ENCODE measurements at places on chromosomes 2 and 18. TPM values are rescaled to one million over a fixed set of nuclear protein-coding genes. Genes with fewer than 3 reads are reported as not detected.

The SMAD7 gene
- polyA plus RNA-seq = 20.0 TPM

GRCh38 chr18:24801001-24801400 is 340.6 kb downstream of the HRH4 start:
- no peak for DNase-seq

DNA sequence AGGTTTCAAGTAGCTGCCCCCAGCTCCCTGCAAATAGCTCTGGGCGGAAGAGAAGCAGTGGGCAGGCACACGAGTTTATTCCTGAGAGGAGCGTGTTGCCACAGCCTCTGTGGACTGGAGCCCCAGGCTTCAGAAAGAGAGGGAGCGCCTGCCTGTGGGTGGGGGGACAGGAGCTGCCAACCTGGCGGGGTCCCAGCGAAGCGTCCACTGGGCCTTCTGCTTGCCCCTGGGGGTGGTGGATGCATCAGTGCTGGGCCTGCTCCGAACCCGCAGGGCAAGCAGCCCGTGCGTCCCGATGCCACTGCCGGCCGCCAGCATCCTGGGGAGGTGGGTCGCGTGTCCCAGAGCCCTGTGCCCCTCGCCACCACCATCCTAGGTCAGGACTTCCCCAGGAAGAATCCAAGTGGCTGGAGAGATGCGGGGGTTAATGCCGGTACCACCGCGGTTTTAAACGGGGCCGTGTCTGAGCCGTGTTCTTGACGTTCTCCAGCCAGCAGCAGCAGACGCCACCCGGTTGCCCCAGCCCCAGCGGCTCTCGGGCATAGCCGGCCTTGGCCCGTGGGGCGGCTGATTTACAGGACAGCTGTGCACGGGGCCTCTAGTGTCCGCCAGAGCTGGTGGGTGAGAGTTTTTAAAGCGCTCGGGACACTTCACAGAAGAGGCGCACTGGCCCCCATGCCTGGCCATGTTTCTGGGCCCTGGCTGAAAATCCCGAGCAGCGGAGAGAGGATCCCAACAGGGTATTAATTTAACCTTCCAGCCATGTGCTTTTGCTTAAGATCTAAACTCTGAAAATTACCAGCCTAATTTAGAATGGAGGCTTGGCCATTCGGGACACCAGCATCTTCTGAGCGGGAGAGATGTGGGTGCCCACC is 84.7 kb downstream of the NFATC1 start:
- DNase-seq = no peak

The SIX2 gene
- polyA plus RNA-seq = 0.76 TPM

DNA sequence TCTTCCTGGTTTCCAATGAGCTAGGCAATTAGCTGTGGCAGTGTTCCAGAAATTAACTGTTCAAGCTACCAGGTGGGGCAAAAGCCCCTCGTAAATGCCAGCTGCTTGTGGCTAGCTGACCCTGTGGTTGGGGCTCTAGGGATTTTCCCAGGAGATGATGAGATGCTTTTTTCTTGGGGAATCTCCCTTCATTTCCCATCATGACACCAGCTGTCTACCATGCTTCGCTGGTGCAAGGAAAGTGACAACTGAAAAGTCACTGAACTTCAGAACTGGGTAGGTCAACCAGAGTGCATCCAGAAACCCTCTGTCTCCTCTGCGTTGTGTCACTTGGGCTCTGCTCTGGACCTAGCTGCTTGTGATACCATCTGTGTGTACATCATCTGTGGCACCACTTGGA is 386.5 kb upstream of the DCC start:
- no peak for DNase-seq

The AKAIN1 gene
- polyA plus RNA-seq = not detected

DNA sequence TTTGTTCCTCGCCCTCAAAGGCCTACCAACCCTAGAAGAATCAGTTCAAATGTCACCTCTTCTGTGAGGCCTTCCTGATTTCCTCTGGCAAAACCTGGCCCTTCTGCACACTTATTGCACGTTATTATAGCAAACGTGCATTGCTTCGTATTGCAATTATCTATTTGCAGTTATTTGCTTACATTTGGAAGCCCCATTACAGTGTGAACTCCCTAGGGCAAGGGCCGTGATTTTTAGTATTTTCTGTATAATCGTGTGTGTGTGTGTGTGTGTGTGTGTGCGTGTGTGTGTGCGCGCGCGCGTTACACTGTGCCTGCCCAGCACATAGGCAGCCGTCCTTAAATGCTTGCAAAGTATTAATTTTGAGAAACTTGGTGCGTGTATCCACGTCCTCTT is 460 bp upstream of the SEMA4F start:
- DNase-seq = peak; percentile 28

The TMEM163 gene
- polyA plus RNA-seq = not detected

GRCh38 chr2:104368089-104368488 is 485.8 kb upstream of the POU3F3 start:
- no peak for DNase-seq

- DNase-seq = no peak
Observed at GRCh38 chr2:80300954-80301353, 3.6 kb downstream of the LRRTM1 start.

GRCh38 chr2:143030127-143030526 is 99.1 kb upstream of the ARHGAP15 start:
- DNase-seq = no peak

DNA sequence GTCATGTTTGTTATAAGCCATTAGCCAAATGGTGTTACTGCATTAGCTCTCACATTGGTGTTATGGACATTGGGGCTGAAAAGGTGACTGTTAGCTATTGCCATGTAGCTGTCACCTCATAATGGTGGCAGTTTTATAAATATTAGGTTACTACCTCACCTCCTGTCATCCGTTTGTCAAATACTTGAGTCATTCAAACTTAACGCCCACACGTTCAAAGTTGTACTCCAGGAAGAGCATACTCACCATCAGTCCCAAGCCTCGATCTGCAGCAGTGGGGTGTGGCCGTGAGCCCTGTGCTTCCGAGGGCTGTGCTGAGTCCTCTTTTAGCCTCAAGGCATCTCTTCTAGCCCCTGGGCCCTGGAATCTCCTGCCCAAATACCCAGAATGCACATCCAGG is 87.3 kb downstream of the PDK1 start:
- DNase-seq = no peak

GRCh38 chr18:52401236-52401635 is 61.2 kb downstream of the DCC start:
- DNase-seq = no peak

GRCh38 chr2:117086174-117086942 is 728.1 kb upstream of the DDX18 start:
- no peak for DNase-seq

- DNase-seq = no peak
Observed at GRCh38 chr2:31980674-31981356, 30.0 kb downstream of the MEMO1 start.

The RGPD3 gene
- polyA plus RNA-seq = 0.05 TPM

- DNase-seq = no peak
Observed at GRCh38 chr2:110818767-110819481, 86.6 kb downstream of the ACOXL start.

DNA sequence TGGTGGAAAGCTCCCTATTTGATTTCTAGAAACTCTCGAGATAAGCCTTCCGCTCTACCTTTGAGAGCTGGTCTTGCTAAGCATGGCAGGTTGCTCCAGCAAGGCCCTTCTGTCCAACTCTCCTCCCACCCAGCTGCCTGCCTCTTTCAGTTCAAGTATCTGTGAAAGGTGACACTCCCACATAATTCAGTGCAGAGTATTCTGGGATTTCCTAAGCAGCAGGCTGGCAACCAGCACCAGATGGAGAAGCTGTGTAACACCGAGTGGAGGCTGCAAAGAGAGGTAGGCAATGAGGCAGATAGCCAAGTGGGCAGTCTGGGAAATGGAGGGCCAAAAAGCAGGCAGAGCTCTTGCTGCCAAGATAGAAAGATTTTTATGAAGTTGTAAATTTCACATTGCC is 88.4 kb upstream of the CAVIN2 start:
- DNase-seq = no peak

GRCh38 chr18:9260388-9261380 is 73.9 kb upstream of the TWSG1 start:
- DNase-seq = no peak

DNA sequence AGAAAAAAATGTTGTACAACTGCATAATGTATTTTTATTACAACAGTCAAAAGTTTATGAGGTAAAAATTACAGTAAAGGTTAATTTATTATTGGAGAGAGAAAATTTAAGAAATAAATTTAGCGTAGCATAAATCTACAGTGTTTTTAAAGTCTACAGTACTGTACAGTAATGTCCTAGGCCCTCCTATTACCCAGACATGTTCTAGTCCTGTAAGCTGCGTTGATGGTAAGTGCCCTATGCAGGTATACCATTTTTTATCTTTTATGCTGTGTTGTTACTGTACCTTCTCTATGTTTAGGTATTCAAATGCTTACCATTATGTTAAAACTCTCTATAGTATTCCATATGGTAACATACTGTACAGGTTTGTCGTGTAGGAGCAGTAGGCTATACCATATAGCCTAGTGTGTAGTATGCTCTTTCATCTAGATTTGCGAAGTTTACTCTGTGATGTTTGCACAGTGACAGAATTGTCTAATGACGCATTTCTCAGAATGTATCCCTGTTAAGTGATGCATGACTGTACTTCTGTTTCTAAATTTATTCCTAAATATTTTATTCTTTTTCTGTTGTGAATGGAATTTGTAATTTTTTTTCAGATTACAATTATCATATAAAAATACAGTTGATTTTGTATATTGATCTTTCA is 24.5 kb downstream of the ABI2 start:
- DNase-seq = no peak

- no peak for DNase-seq
Observed at GRCh38 chr2:202109737-202110184, 36.7 kb downstream of the KIAA2012 start.

The SKOR2 gene
- not detected for polyA plus RNA-seq

The KCNS3 gene
- 0.05 TPM for polyA plus RNA-seq

- DNase-seq = no peak
Observed at GRCh38 chr2:3612639-3613523, 18.0 kb downstream of the COLEC11 start.

GRCh38 chr2:227106845-227107759 is 56.9 kb downstream of the COL4A4 start:
- DNase-seq = peak; percentile 45

- no peak for DNase-seq
Observed at GRCh38 chr18:26386002-26386401, 159.8 kb downstream of the TAF4B start.

GRCh38 chr2:27973592-27973991 is 83.1 kb downstream of the BABAM2 start:
- DNase-seq = no peak

- DNase-seq = no peak
Observed at GRCh38 chr2:39571111-39571731, 94.5 kb upstream of the TMEM178A start.

DNA sequence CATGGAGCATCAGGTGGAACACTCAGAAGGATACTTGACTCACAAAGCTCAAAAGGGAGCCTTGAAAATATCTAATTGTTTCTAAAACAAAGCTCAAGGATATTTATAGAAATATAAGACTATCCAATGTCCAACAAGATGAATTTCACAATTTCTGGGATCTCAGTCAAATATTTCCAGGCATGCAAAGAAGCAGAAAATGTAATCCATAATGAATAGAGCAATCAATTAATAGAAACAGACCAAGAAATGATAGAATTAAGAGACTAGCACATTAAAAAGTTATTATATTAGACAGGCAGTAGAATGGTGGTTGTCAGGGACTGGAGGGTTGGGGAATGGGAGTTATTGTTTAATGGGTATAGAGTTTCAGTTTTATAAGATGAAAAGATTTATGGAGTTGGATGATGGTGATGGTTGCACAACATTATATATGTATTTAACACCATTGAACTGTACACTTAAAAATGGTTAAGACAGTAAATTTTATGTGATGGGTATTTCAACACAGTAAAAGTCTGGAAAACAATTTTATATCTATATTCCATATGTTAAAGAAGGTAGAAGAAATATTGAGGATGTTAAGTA is 189.9 kb upstream of the PIEZO2 start:
- no peak for DNase-seq

- no peak for DNase-seq
Observed at GRCh38 chr18:53148123-53148522, 808.1 kb downstream of the DCC start.

GRCh38 chr2:177625744-177626650 is 233.4 kb downstream of the AGPS start:
- no peak for DNase-seq

DNA sequence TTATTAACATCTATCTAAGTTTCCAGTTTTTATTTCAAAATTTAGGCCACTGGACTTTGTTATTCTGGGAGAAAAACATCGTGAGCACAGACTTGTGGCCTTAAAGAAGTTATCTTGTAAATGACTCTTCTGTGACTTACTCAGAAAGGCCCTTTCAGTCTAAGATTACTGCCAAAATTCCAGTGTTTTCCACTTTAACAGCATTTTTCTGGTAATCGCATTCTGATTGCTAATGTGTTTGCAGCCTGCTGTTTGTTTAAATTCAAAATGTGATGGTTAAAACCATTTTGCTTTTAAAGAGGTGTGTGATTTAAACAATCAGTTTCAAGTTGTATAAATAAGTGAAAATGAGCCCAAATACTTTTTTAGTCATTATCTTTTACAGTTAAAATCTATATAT is 136.7 kb upstream of the DAPL1 start:
- DNase-seq = no peak

DNA sequence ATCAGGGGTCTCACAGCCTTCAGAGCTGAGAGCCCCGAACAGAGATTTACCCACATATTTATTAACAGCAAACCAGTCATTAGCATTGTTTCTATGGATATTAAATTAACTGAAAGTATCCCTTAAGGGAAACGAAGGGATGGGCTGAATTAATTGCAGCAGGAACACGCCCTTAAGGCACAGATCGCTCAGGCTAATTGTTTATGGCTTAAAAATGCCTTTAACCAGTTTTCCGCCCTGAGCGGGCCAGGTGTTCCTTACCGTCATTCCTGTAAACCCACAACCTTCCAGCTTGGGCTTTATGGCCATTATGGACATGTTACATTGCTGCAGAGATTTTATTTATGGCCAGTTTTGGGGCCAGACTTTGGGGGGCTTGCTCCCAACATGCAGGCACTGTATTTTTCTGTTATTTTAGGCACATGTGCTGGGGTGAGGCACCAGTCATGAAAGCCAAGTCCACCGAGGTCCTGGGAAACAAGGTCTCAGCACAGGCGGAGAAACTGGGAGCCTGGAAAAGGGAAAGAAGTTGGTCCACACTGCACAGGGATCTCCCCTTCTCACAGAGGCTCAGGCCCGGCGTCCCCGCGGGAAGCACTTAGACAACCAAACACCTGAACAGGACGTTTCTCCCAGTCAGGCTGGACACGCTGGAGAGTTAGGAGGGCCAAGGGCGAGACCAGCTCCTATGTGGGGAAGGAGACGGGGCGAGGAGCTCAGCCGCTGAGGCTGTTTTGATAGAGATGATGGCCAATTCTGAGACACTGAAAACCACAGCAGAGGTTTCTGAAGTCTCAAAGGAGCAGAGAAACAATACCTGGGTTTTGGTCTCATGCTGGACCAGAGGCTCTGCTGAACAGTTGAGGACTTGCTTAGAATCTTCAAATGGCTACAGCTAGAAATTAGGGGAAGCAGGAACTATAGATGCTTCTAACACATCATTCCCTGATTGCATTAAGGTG is 86.7 kb downstream of the TMEM18 start:
- no peak for DNase-seq

GRCh38 chr2:144281476-144281875 is 238.4 kb downstream of the ZEB2 start:
- no peak for DNase-seq

GRCh38 chr2:149716687-149717086 is 129.1 kb upstream of the MMADHC start:
- DNase-seq = no peak
